ENCODE measurements at places on chromosomes 12 and 14.

GRCh38 chr14:64444984-64445845 is 20.1 kb upstream of the AKAP5 start:
- no peak for DNase-seq

DNA sequence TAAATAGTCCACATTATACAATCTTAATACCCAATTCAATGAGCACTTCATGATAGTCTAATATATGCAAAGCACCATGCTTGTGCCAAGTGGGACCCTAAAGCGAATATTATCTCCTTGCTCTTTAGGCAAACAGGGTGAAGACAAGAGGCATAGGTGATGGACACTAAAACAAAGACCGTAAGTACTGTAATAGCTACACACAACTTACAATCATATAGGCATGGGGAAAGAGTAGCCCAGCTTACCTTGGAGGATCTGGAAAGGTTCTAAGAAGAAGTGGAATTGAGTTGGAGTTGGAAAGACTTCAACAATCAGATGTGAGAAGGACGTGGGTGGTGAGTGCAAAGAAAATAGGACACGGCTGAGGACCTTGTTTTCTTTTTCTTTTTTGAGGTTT is 19.1 kb upstream of the BCL2L14 start:
- no peak for DNase-seq

- DNase-seq: no peak
These were observed 86.7 kb downstream of the BCL2L14 start for GRCh38 chr12:12157424-12157823.

DNA sequence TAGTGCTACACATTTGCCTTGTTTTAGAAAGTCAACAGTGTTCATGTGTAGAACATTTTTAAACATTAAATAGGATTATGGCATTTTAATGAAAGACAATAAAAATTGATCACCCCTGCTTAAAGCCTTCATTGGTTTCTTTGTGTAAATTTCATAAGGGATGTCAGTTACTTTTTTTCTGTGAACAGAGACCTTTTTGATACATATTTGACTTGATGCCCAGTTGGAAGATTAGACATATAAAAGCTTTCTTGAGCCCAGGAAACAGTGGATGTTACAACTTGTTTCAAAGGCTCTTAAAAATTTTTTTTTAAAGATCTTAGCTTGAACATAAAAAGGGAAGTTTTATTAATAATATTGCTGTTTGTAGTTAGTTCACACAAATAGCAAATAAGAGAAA is 168.7 kb upstream of the PDZRN4 start:
- no peak for DNase-seq

DNA sequence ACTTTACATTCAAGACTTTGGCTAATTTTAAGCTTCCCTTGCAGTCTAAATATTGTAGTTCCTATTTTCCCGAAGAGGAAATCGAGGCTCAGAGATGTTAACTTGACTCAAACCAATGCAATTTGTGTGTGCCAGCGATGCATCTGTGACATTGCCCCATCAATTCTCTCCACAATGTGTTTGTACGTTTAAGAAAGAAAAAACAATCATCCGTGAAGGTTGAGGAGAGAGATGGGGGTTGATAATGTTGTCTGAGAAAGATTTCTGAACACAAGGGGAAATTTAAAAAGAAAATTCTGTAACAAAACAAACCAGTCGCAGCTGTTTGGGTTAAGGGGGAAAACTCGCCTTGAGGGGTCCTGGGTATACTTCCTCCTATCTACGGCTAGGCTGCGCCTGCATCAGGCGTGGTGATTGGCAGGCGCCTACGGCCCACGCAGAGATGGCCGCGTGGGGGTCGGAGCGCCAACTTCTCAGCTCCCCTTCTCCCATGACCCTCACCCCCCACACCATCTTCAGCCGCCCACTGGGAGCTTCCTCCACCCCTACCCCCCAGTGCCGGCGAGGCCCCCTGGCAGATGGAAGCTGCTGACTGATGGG is 12.3 kb downstream of the SIX1 start:
- DNase-seq: no peak

DNA sequence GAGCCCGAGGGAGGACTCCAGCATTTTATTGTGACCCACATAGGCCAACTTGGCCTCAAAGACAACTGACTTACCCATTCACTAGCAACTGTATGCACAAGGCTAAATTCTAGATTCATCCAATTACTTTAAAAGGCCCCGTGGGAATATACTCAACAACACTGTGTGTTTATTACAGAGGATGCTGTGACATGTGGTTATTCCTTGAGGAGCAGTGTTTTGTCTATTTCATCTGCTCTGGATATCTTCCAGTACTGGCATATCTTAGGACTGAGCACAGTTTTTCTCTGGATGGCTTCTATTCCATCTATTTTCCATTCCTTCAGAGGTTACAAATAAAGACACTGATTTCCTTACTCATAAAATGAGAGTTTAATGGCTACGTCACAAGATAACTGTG is 87.2 kb upstream of the KRAS start:
- no peak for DNase-seq

DNA sequence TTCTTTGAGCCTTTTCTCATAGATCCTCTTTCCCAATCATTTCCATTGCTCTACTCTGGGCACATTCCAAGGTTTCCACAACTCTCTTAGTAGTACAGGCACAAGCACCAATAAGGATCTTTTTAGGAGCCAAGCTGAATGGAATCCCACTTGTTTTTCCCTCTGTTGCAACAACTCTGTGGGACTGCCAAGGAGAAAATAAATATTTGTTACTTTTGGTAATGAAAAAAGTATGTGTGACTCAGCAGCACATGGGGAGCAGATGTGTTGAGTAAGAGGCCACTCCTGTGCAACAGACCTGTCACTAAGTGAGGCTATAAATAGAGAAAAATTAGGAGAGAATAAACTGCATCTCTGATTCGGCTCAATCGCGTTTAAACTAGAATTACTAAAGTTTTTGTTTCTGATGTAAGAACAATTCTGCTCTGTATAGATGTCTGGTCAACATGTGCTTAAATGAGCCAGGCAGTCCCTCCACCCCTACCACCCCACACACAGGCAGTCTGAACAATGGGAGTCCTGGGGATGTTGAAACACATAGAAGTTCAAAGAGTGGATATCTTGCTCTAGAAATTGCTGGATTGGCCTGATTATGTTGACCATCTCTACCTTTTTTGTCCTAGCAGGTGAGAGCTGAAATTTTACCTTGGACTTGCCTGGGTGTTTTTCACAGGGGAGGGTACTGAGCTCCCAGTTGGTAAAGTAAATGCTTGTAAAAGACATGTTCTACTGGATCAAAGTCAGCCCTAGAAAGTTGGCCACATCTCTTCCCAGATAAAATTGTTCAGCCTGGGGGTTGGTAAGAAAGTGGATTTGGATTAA is 244.3 kb upstream of the NOVA1 start:
- DNase-seq: peak; percentile 34

DNA sequence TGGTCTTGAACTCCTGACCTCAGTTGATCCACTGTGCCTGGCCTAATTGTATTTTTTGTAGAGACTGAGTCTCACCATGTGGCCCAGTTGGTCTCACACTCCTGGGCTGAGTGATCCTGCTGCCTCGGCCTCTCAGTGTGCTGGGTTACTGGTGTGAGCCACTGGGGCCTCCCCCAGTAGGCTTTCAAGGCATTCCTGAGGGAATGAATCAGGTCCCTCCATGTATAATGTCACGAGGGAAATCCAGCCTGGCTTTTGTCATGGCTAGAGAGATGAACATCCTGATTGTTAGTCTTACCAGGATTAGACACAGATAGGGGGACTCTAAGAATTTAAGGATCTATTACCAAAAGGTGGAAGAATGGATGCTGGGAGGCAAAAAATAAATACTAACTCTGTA is 51.9 kb downstream of the CPSF2 start:
- no peak for DNase-seq

DNA sequence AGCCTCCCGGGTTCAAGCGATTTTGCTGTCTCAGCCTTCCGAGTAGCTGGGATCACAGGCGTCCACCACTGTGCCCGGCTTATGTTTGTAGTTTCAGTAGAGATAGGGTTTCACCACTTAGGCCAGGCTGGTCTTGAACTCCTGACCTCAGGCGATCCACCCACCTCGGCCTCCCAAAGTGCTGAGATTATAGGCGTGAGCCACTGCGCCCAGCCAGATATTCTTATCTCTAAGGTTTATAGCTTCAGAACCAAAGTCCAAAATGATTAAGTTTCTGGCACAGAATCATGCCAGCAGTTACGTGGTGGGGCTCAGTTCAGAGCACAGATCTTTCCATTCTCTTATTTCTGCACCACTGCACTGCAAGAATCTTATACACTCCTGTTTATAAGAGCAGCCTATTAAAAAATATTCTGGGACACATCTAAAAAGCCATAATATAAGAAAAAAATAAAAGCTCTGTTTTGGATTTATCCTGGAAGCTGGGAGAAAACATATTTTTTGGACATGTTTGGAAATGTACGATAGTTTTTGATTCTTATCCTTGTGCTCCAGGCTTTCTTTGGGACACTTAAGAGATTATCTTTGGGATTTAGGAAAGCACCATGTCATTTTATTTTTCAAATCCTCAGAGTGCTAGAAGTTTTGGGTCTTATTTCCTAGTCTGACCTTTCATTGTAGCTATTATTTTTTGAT is 129.6 kb downstream of the LMNTD1 start:
- no peak for DNase-seq

- no peak for DNase-seq
These were observed 104.0 kb downstream of the CCDC91 start for GRCh38 chr12:28294300-28294699.

- DNase-seq: no peak
These were observed 15.2 kb downstream of the PPFIBP1 start for GRCh38 chr12:27539191-27539631.

- DNase-seq: no peak
These were observed 2.4 kb downstream of the RND1 start for GRCh38 chr12:48863291-48863690.

GRCh38 chr12:124848621-124849380 is 14.9 kb downstream of the SCARB1 start:
- DNase-seq: no peak

- DNase-seq: no peak
These were observed 25.8 kb downstream of the HIP1R start for GRCh38 chr12:122860854-122861586.

GRCh38 chr12:56041552-56042429 is at the start of gene RPS26:
RPS26 (plus strand) TSS chr12:56041918; CDS start chr12:56042167, 249 bp downstream.
- DNase-seq: peak; percentile 86

GRCh38 chr14:81301371-81301770 is 80.6 kb upstream of the GTF2A1 start:
- no peak for DNase-seq

GRCh38 chr12:87096082-87096585 is 839.9 kb upstream of the MGAT4C start:
- no peak for DNase-seq

DNA sequence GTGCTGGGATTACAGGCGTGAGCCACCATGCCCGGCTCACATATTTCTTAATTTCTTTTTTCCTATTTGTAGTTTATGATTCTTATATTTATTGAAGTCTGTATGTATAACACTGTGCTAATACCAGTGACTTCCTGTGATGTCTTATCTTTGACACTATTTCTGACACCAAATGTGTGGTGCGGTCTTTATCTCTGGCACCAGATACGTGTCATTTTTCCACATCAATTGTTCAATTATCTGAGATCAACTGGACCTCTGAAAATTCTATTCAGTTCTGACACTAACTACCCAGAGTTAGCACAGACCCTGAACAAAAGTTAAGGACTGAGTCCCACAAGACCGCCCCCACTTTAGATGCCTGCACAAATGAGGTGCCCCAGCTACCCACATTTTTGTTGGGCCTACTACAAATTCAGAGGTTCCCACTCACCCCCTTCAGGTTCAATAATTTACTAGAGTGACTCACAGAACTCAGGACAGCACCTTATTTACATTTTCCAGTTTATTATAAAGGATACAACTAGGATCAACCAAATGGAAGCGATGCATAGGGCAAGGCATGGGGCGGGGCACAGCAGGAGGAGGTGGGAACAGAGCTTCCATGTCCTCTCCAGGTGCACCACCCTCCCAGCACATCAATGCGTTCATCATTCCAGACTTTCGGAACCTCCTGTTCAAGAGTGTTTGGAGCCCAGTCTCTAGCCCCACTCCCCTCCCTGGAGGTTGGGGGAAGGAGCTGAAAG is 11.6 kb upstream of the SRSF9 start:
- no peak for DNase-seq

DNA sequence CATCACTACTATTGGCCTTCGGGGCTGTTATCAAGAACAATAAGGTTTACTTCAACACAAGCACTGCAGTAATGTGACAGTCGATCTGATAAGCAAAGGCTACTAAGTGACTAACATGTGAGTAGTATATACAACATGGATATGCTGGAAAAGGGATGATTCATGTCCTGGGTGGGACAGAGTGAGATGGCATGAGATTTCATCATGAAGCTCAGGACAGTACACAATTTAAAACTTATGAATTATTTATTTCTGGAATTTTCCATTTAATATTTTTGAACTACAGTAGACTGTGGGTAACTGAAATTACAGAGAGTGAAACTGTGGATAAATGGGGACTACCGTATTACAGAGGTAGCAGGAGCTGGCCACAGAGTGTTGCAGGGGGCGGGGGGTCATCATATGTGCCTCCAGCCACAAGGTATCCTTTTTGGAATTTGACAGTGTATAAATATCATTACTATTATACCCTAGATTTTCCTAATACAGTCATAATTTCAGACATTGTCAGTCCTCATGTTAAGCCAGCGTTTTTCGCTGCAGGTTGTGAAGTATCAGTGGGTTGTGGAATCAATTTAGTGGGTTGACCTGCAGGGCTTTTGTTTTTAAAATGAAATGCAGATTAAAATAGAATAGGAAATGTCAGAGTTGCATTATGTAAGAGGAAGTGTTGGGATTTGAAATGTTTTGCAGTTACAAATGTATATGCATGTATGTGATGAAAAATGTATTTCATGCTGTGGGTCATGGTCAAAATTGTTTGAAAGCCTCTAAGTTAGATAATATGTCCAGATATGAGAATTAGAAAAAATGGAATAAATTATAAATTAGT is 148.0 kb upstream of the NUDT4 start:
- no peak for DNase-seq

DNA sequence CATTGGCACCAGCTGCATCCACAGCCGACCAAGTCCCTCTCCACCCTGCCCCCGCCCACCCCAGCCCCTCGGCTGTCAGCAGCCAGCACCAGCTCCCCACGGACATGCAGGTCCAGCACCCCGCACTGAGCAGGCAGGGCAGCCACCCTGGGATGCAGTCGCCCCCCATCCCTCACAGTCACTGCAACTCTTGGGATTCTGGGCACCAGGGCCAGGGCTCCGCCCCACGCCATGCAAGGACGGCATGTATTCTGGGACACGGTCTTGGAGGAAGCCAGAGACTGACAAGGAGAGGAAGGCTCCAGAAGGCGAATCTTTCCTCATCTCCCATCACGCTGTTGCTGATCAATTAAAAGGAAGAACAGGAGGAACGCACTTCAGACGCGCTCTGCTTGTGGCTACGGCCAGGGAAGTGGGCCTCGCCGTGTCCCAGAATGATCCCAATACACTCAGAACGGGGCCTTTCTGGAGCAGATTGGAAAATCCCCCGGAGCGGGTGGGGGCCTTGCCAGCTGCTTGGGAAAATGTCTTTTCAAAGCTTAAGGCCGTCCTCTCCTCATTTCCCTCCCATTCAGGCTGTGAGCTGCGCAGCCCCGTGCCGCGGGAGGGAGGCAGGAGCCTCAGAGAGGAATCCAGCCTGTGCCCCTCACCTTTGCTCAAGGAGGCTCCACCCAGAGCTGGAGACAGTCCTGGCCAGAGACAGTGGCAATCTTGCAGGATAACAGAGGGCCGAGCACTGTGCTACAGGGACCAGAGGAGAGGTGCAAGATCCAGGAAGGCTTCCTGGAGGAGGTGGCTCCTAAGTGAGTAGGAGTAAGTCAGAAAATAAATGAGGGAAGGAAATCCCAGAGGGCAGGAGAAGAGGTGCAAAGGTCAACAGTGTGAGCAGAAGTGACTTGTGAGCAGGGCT is 54.1 kb upstream of the DIO3 start:
- no peak for DNase-seq

Measured in HuH-7.5 (cell line).